ENCODE measurements at places on chromosomes 16 and 17.

GRCh38 chr17:35011671-35012216, 31.4 kb downstream of the LIG3 start:
- no peak for DNase-seq

DNA sequence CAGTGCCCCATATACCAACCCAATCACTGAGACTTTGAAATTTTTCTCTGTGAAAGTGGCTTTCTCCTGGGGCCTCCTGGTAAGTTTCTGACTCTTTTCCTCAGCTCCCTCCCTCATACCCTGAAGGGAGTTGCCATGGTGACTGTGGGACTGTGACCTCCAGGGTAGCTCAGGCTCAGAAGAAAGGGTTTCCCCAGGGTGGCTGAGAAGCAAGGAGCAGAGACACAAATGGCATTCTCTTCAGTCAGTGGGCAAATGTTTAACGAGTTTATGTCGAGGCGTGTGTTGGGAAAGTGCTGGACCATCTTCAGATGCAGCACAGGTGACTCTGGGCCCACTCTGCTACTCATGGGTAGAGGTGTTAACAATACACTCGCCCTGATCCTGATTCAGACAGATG, 46.8 kb downstream of the MRPS23 start:
- no peak for DNase-seq

DNA sequence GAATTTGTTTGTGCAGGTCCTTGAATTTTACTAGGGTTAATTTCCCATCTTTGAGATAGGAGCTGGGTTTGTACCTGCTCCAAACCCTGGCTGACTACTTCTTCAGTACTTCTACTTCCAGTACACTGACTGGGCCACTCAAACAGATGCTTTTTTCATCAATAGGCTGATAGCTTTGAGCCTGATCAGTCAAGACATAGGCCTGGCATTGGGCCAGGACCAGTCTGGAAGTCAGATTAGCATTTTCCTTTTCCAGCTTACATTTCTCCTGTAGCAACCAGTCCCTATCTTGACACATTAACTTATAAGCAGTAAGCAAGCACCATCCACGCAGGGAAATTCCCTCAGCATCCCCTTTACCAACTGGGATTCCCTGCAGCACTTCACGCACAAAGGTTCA, 7.5 kb upstream of the TMEM101 start:
- no peak for DNase-seq

DNA sequence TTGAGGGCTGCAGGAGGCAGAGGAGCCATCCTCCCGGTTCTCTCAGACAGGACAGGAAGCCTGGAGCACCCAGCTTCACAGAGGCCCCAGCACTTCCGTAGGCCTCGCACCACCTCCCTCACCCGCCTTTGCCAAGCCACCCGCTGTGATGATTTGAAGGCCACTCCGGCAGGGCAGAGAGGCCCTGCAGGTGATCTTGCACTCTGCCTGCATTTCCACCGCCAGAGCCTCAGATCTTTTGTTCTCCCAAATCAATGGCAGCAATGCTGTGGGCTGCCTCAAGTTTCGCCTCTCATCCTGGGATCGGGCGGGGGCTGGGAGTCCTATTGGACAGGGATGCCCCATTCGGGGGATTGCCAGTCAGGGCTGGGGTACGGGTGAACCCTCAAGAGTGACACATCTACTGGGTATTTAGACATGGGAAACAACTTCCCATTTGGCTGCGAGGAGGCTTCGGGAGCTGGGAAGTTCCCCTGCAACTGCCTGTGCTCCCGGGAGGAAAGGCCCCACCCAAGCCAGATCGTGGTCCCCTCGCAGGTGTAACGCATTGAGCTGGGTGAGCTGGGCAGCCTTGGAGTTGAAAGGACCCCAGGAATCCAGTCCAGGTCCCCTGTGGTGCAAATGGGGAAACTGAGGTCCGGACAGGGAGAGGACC, 34.8 kb upstream of the PEMT start:
- no peak for DNase-seq

DNA sequence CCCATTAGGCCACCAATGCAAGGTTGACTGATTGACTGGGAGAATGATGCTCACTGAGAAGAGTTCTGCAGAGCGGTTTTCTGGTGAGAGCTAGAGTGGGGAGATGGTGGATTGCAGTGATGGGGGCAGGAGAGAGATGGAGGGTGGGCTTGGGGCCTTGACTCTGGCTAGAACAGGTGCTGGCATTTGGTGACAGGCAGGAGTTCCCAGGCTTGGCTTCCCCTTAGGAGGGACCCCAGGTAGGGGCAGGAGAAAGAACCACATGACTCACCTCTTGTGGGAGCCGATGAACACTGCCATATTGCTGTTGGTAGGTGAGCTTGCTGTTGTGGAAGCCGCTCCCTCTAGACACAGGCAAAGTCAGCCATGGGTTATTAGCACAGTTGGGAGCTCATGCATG, 8.0 kb downstream of the CD300LB start:
- no peak for DNase-seq

DNA sequence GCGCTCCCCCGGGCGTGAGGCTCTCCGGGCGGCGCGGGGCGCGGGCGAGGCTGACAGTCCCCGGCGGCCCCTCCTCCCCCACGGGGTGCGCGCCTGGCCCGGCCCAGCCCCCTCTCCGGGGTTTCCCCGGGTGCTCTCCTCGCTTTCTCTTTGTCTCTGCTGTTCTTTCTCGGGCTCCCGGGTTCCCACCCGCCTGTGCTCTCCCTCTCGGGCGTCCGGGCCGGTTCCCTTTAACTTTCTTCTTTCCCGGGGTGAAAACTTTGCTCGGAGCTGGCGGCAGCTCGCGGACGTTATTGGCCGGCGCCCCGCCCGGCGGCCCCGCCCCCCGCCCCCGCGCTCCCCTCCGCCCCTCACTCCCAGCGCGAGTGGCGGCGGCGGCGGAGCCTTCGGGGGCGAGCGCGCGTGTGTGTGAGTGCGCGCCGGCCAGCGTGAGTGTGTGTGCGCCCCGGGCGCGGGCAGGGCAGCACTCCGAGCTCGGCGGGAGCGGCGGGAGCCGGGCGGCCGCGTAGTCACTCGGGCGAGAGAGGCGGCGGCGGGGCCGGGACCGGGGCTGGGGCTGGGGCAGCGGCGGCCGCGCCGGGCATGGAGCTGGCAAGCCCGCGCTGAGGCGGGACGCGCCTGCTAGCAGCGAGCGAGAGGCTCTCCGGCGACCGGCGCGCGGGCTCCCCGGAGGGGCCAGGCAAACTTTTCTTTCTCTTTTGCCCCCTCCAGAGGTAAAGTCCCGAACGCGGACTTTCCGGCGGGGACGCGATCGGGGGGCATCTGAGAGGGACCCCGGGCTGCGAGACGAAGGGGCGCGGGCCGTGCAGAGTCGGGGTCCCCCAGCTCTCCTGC, at the start of gene NTN1:
TSS of gene NTN1 (plus strand) at position 353 of the 834 bp plus-strand sequence. CDS start 864 bp downstream, outside the sequence.
- DNase-seq = no peak

- no peak for DNase-seq
These were observed 18.0 kb downstream of the CA5A start for GRCh38 chr16:87918338-87918737.

GRCh38 chr17:7022781-7023571, at the start of gene BCL6B:
Gene BCL6B (plus strand): TSS chr17:7023050. CDS start chr17:7023672, 622 bp downstream.
- no peak for DNase-seq

- DNase-seq = no peak
These were observed at the start of gene RPH3AL for GRCh38 chr17:352421-353212. Gene RPH3AL (minus strand): TSS chr17:352807. CDS start chr17:327543, 25,264 bp downstream.

GRCh38 chr17:35022536-35023063, 40.9 kb downstream of the RFFL start:
- peak; percentile 27 for DNase-seq

DNA sequence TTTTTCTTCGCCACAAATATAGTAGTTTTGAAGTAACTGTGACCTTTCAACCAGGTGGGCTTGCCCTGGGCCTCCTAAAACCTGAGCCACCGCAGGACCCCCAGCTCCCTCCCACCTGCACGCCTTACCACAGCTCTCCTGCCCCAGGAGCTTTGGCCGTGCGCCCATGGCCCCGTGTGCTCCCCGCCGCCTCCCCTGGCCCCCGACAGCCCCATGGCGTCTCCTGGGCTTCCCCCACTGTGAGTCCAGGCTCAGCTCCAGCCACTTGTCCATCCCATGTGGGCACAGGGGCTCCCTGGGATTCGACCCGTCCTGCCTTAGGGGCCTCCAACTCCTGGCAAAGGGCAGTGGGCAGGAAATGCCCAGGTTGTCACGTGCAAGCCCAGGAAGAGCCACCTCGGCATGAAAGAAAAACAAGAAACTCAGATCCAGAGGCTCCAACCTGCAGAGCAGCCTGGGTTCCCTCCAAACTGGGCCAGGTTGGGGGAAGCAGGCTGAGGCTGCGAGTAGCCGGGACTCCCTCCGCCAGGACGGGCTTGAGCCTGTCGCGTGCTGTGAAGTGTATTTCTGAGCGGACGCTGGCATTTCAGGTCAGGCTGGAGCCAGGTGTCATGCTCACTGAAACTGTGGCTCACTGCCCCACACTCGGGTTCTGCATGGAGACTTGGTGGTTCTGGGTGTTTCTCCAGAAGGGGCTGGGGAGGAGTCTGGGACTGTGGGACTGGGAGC, 5.8 kb downstream of the LGALS3BP start:
- DNase-seq = no peak

DNA sequence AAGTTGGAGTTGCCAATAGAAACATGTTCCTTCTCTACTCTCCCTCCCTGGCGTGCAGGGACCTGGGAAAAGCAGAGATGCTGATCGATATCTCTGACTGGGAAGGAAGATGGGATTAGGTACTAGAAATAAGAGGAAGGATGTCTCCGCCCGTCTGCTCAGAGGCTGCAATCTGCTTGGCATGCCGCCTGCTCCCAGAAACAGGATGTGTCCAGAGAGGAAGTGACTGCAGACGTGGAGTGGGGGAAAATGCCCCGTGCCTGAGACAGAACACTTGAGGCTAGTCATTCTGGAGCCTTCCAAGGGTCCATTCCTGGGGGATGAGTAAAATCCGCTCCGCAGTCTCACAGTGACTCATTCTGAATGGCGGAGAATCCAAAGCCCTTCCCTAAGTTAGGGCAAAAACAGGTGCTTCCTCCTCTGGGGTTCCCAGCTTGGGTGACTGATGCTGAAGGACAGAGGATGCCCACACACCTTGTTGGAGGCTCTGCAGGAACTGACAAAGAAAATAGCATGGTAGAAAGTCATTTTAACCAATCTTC, 45.0 kb upstream of the SMURF2 start:
- DNase-seq = no peak

DNA sequence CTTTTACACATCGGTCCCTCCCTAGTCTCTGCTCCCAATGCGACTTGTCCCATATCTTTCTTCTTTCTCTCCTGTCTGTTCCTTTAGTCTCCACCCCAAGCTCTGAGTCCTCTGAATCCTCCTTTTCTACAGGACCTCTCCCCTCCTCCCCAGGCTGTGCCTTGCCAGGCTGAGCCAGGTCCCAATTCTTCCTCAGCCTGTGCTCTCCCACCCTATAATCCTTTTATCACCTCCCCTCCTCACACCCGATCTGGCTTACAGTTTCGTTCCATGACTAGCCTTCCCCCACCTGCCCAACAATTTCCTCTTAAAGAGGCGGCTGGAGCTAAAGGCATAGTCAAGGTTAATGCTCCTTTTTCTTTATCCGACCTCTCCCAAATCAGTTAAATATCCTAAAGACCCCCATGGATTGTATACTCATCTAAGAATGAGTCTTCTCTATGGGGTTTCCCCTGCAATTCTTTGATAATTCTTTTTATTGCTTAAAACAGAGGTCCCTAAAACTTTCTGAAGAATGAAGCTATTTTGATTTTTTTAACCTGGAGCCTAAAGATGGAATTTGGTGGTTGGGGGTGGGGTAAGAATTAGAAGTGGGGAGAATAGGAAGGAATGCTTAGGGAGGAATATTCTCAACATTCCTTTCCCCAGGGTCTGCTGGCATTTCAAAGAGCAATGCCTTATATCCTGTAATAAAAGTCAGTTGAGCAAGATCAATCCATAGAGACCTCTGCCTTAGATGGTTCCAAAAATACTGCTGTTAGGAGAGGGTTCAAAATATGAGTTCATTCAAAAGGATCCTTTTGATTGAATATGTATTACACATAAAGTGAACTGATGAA, 102.8 kb downstream of the MYO1D start:
- DNase-seq = no peak

DNA sequence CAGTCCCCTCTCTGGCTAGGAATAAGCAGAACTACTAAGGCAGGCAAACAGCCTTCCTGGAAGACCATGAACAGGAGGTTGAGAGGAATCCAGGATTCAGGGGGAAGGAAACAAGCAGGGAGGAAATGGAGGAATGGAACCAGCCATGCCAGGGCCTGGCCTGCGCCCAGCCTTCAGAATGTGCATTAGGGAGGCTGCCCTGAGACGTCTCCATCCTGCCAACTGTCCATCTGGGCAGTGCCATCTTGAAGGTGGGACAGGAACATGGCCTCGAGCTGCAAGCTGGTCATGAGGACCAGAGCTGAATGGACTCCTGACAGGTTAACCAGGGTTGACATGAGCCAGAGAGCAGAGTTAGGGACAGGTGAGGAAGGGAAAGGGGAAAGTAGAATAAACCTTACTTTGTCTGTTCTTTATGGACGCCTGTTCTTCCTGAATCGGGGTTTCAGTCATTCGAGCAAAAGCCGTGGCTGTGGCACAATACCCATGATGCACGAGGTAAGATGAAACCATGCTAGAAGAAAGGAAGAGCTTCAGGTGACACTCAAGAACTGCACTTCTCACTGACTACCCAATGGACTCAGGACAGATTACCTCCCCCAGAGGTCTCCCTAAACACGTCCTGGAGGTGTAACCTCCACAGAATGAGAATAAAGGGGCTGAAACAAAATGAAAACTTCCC, 12.1 kb upstream of the GFOD2 start:
- no peak for DNase-seq

GRCh38 chr17:80984749-80985148, 6.9 kb upstream of the CHMP6 start:
- DNase-seq = no peak

- DNase-seq = no peak
These were observed 7.8 kb downstream of the PIGS start for GRCh38 chr17:28563475-28563874.

GRCh38 chr16:66871840-66872239, 8.5 kb upstream of the PDP2 start:
- no peak for DNase-seq

GRCh38 chr16:86668136-86668910, 90.0 kb downstream of the FOXL1 start:
- DNase-seq = no peak

DNA sequence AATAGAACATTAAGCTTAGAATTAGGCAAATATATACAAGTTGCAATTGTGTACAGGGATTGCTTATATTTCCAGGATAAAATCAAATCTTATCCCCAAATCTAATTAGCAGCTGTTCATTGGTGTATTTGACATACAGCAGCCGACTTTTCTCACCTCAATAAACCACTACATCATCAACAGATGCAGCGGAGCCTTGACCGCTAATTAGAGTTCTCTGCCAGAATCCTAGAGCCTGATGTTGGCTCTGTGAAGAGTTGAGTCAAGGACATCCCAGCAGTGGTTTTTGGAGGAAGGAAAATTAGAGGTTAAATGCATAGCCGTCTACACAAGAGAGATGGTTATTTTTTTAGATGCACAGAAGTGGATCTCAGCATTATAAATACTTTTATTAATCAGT, 221.9 kb upstream of the CACNG5 start:
- no peak for DNase-seq

GRCh38 chr17:39973496-39973895, 7.1 kb upstream of the PSMD3 start:
- no peak for DNase-seq

- DNase-seq = no peak
These were observed 12.0 kb downstream of the PRR11 start for GRCh38 chr17:59167571-59168001.

GRCh38 chr17:37527249-37527851, 37.7 kb downstream of the DUSP14 start:
- peak; percentile 15 for DNase-seq

GRCh38 chr17:82317394-82318168, at the start of gene CD7:
Gene CD7 (minus strand): TSS chr17:82317608. CDS start chr17:82317495, 113 bp downstream.
- no peak for DNase-seq

GRCh38 chr17:2723505-2723996, 12.0 kb upstream of the CLUH start:
- DNase-seq = no peak
